ENCODE measurements at places on chromosomes 16 and 17.
A peak's percentile ranks its signal among the peaks of the same experiment; 100 is the strongest.

GRCh38 chr17:17030515-17031211 is 11.6 kb upstream of the MPRIP start:
- DNase-seq: no peak

DNA sequence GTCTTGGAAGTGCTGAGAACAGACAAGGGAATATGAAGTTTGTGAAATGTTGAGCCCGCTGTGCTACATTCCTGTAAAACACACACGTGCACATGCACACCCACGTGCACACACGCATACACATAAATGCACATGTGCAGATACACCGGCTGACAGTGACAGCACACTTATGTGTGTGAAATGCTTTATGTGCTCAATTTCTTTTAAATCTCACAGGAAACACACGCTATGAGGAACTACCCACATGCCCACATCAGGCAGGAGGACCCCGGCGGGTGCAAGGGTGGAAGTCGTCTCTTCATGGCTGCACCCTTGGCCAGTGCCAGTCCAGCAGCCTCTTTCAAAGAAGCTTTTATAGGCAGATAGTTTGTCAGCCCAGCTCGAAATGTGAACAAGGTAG is 561 bp upstream of the WFDC1 start:
- no peak for DNase-seq

DNA sequence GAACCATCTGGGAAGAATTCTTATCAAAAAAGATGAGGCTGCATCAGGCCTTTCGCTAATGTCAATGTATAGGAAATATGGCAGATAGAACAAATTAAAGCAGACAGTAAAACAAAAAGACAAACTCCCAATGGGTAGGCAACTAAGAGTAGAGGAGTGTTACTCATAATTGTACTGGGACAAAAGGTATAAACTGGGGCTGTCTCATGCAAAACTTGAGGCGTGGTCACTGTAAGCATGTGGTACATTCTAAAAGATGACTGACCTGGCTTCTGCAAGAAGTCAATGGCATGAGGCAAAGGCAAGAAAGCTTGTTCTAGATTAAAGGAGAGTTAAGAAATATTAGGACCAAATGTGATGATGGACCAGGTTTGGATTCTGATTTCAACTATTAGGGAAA is 26.7 kb downstream of the SMIM36 start:
- DNase-seq: no peak

GRCh38 chr17:34641368-34641767 is 62.0 kb downstream of the TMEM132E start:
- no peak for DNase-seq

DNA sequence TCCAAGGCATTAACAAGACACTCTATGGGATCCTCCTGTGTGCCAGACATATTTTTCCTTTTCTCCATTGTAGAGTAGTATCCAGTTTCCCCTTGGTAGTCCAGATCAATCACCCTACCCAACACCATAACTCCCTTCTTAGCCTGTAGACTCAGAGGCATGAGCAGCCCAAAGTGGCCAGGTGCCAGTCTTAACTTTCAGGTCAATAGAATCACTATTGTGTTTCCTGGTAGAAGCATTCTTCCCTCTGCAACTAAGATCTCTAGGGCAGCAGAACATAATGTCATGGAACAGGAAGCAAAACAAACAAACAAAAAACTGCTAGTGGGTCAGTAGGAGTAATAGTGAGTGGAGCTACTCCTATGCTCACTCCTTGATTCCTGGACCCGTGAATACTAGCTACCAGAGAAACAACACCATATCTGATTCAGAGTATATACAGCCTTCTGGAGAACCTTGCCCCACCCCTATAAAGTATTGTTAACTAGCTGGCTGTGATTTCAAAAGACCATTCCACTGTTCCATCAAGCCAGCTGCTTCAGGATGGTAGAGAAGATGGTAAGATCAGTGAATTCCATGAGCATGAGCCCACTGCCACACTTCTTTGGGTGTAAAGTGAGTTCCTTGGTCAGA is 11.2 kb upstream of the CLEC19A start:
- no peak for DNase-seq

DNA sequence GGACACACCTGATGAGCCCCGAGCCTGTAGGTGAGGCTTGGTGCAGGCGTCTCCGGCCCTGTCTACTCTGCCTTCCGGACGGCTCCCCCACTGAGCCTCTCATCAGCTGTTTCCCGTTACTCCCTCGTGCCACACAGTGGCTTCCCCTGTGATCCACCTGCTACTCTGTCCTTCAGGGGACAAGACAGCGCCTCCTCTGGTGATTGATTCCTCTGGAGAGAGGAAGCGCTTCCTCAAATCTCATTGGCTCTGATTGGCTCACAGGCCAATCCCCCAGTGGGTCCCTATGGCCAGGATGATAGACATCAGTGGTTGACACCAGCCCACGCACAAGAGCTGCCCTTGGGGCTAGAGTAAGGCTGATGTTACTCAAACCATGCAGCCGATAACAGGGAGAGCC is 24.0 kb downstream of the RNF213 start:
- DNase-seq: no peak

- DNase-seq: no peak
Observed at GRCh38 chr16:25198021-25198420, 18.7 kb upstream of the AQP8 start.

GRCh38 chr16:73998707-73999106 is 297.9 kb upstream of the PSMD7 start:
- DNase-seq: peak; percentile 62

DNA sequence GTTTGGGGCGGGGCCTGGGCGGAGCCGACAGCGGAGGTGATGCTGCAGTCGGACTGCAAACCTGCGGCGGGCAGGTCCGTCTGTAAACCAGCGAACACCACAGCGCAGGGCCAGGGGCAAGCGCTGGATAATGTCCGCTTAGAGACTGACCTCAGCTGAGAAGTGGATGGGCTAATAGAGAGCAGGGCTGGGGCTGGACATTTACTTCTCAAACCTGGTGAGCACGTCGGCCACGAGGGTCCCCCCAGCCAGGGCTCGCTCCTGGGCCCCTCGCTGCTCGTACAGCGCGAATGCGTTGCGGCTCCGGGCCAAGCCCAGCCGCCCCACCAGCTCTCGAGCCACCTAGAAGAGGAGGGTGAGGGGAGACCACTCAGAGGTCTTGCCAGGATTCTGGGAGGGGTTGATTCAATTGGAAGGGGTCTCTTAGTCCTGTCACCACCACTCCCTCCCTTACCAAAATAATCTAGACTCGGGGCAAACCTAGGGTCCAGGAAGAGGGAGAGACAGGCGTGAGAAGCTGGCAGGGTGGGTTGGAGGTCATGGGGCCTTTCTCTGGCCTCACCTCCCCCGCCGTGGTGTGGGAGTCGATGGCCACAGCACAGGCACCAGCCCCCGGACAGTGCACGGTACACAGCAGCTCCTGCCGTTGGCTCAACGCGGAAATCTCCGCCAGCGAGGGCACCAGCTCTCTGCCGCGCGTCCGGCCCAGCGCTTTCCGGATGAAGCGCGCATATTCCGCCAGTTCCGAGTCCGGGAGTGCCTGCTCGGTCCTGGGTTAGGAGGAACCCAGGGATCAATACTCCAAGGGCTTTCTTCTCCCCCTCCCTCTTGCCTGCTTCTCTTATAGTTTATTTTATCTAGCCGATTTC is 5.8 kb downstream of the PLEKHH3 start:
- no peak for DNase-seq

GRCh38 chr16:87701505-87701921 is 64.3 kb downstream of the KLHDC4 start:
- no peak for DNase-seq

DNA sequence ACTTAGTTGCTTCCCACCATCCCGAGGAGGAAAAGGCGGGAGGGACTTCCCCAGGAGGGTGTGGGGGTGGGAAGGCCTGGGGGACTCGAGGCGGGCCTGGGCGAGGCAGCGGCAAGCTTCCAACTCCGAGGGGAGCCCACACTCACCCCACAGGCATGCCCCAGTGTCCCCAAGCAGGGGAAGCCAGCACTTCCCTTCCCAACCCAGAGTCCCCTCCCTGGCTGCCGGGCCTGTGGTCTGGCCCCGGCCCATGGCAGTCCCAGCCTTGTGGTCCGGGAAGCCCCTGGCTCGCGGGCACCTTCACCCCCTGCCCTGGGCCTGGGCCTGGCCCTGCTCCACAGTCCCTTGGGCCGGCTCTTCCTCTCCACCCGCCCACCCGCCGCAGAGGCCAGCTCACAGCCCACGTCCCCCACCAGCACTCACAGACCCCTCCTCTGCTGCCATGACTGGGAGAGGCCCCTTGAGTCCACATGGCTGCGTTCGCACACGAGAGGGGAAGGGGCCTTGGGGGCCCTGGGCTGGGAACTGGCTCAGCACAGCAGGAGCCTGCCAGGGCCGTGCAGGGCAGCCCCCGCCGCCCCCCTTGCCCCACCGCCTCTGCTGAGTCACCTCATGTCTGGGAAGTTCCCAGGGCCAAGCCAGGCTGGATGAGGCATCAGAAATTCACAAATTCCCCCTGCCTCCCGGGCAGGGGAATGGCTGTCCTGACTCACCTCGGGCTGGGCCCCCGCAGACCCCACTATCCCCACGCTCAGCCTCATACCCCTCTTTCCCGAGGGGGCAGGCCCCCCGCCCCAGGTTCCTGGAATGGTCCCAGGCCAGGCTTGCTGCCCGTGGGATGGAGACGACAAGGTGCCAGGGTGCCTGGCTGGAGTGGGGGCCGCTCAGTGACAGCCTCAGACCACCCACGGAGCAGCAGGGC is 27.8 kb downstream of the BAHCC1 start:
- peak; percentile 80 for DNase-seq

DNA sequence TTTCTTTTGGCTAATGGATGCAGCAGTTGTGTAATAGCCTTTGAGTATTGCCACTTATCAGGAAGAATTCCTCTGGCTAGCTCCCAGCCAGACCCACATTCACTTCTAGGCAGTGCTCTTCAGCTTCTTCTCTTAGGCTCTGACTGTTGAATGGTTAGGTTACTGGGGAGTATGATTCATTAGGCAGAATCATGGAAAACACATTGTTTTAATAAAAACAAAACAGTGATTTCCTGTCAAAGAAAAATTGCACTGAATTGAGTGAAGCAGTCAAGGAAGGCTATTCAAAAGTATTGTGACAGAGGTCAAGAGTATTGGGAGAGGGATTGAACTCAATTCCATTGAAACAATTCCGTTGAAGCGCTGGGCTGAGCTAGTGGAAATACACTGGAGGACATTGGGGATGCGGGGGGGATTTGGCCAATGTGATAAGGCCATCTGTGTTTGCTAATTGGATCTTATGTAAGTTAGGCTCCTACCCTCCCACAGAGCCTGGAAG is 68.0 kb downstream of the CNTNAP4 start:
- peak; percentile 61 for DNase-seq

DNA sequence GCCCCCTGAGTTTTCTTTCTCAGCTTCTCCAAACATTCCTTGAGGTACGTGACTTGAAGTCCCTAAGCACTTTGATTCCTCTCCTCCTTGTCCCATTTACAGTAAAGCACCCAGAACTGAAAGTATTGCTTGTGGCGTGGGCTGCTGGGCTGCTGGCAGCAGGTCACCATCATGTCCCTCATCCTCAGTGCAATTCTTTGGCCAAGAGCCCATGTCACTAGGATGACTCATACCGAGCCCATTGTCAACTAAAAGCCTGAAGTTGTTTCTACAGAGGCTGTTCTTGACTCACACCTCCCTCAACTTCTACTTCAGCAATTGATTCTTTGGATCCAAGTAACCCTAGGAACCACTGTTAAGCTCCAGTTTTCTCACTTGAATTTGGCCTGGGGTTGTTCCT is 54.3 kb downstream of the KPNA2 start:
- peak; percentile 29 for DNase-seq

DNA sequence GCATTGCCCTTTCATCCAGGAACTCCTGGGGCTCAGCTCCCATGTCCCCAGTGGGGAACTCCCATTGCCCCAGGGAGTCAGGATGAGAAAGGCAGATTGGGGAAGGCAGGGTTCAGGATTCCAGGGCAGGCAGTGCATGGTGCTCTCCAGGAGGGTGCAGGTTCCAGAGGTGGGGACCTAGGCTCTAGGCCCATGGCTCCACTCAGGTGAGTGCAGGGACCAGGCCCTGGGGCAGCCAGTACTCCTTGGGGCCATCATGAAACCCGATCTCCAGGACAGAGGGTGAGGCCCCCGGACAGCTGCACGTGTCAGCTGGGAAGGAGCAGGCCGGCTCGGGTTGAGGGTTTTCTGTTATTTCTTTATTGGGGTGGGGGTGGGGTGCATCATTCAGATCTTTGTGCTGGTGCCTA is 1.3 kb upstream of the MTSS2 start:
- peak; percentile 80 for DNase-seq

GRCh38 chr17:6085812-6086211 is 15.6 kb downstream of the WSCD1 start:
- peak; percentile 36 for DNase-seq

DNA sequence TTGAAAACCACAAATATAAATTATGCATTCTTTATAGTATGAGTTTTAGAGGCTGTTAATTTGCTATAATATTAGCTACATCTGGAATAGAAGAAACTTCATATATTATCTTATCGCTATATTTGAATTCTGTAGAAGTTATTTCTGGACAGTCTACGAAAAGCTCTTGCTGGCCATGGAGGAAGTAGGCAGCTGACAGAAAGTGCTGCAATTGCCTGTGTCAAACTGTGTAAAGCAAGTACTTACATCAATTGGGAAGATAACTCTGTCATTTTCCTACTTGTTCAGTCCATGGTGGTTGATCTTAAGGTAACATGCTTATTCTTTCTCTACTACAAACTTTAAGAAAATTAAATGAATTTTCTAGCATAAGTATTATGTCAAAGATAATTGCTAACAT is 96.8 kb downstream of the OMG start:
- no peak for DNase-seq

DNA sequence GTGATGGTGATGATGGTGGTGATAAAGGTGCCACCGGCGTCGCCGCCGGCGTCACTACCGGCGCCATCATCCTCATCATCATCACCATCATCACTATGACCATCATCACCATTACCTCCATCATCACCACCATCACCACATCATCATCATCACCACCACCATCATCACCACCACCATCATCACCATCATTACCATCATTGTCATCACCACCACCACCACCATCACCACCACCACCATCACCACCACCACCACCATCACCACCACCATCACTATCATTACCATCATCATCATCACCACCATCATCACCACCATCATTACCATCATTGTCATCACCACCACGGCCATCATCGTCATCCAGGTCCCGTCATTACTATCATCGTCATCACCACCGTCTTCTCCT is 179.7 kb downstream of the NPIPB11 start:
- no peak for DNase-seq

DNA sequence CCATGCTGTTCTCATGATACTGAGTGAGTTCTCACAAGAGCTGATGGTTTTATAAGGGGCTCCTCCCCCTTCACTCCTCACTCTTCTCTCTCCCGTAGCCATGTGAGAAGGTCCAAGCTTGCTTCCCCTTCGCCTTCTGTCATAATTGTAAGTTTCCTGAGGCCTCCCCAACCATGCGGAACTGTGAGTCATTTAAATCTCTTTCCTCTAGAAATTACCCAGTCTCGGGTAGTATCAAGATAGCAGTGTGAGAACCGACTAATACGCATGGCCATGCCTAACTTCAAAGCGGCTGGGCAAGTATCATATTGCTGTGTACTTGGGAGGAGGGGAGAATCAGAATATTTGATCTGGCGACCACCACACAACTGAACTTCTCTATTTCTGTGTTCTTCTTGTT is 88.3 kb downstream of the PRKCB start:
- peak; percentile 5 for DNase-seq

- peak; percentile 87 for DNase-seq
Observed at GRCh38 chr17:7045492-7046126, 1.7 kb upstream of the SLC16A11 start.
